ENCODE measurements at places on chromosomes 16 and 17.

GRCh38 chr17:67198131-67198530, 46.9 kb downstream of the HELZ start:
- DNase-seq = no peak

- no peak for DNase-seq
Measured at GRCh38 chr16:83095941-83096692, 469.3 kb downstream of the CDH13 start.

- DNase-seq = no peak
Measured at GRCh38 chr16:30603945-30604315, 6.3 kb downstream of the ZNF689 start.

GRCh38 chr17:69593351-69593715, 178.8 kb downstream of the MAP2K6 start:
- no peak for DNase-seq

GRCh38 chr17:75019710-75020109, 7.2 kb downstream of the MRPL58 start:
- no peak for DNase-seq

DNA sequence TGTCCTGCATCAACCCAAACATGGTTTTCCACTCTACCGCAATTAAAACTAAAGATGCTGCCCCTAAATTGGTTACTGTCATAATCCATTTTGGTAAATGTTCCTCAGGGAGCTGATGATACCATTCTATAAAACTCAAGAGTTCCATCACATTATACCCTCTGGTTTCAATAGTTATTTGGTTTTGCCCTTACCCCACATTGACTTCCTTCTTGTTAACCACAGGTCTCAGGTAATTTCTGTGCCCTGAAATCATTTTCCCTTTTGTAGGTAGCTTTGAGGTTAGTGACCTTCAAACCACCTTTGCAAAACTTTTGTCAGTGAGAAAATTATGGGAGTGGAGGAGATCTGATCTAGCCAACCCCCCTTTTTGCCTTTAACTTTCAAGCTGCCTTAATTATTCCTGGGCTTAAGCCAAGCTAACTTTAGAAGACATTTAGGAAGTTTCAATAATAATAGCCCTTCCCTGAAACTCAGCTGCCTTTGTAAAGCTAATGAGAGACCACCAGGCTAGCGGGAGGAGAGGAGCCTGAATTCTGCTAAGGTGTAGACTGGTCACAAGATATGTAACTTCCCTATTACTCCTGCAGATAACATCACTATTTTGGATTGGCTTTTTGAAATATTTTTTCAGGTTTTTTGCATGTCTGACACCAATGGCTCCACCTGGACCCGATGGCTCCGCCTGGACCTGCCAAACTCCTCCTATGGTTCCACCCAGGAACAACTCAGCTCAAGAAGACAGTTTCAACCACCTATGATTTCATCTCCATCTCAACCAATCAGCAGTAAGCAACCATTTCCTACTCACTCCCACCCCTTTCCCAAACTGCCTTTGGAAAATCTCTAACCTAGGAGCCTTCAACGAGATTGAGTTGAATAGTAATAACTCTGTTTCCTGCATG, 224.9 kb downstream of the HS3ST3B1 start:
- DNase-seq = no peak

DNA sequence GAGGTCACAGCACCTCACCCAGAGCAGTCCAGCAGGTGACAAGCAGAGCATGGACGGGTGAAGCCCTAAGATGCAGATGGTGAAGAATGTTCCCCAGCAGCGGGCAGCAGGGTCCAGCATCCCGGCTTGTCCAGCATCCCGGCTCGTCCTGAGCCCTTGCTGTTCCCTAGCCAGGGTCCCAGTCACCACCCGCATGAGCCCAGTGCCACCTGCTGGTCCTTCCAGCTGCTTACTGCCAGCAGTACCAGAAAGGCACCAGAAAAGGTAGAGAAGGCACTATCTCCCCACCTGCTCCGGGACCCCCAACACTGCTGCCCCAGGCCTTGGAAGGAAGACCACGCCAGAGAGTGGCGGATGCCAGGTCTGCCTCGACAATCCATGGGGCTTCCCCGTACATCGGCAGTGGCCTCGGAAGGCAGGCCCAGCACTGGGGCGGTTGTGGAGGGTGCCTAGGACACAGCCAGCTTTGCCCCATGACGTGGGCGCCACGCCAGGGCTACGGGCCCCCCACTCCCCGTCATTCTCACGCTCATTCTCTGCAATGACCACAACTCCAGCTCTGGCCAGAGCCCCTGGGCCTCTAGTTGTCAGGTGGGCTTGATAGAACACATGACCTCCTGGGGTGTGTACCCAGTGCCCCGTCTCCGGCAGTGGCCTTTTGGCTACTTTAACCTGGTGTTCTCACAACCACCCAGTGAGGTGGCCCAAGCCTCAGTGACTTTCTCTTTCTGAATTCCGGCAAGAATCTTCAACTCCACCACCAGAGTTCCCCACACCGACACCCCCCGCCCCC, 1.4 kb downstream of the CENPX start:
- DNase-seq = peak; percentile 71

DNA sequence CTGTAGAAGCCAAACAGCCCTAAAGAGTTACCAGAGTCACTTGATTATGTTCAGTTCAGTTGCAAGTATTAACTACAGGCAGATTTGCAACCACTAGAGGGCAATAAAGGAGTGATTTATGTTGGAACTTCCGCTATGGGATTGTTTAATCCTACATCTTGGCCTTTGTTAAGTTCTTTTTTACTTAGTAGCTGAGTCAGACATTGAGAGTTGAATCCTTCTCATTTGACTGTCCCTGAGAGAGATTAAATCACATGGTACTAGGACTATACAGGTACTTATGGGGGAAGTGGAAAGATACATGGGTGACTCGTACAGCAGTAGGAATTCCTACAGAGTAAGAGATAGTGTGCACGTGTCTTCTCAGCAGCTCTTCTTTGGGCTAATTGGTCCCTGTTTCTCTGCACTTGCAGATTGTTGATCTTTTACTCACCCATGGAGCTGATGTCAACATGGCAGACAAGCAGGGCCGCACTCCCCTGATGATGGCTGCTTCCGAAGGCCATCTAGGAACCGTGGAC, 40.3 kb downstream of the CYB561 start:
- no peak for DNase-seq

- DNase-seq = no peak
Measured at GRCh38 chr17:17860766-17861107, 24.0 kb upstream of the SREBF1 start.

- peak; percentile 84 for DNase-seq
Measured at GRCh38 chr17:75031972-75032719, 14.6 kb downstream of the ATP5PD start.

DNA sequence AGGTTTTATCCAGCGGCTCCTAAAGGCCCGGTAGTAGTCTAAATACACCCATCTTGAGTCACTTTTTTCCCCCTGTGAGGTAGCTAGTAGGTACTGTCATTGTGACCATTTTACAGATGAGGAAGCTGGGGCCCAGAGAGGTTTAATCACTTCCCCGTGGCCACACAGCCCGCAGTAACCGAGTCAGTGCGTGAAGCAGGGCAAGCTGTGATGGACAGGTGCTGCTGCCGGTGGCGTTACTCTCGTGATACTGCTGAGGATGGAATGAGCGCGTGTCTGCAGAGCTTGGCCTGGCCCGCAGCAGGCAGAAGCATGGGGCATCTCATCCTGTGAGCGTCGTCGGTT, 226.3 kb upstream of the CIBAR2 start:
- DNase-seq = no peak

DNA sequence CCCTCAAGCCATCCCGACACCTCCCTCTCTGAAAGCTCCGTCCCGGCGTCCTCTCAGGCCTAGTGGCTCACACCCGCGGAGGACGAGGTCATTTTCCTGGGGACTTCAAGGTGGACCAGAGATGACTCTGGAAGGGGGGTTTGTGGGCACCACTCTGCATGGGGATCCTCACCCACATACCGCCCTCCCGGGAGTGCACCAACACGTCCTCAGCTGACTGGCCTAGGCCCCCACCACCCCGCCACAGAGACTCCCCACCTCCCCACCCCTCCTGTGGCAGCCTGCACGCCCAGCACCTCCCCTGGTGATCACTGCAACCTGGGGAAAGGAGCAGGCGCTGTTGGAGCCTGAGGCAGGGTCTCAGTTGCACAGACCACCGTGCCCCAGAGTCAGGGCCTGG, 2.4 kb upstream of the SOX8 start:
- no peak for DNase-seq

DNA sequence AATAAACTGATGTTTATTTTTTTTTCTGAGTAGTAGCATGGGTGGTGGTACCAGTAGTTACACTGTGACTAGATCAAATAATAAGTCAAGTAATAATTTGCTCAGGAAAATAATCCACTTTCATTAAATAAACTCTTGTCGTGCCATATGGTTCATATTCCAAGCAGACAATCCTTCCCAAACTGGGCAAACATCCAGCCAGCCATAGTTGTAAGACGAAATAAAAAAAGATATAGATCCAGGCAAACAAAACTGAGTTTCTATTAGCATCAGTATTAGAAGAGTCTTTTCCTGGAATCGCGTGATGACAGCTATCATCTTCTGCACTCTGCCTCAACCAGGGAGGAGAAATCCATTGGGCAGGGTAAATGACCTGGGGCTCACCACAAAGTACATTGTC, 508.4 kb upstream of the GOT2 start:
- no peak for DNase-seq

DNA sequence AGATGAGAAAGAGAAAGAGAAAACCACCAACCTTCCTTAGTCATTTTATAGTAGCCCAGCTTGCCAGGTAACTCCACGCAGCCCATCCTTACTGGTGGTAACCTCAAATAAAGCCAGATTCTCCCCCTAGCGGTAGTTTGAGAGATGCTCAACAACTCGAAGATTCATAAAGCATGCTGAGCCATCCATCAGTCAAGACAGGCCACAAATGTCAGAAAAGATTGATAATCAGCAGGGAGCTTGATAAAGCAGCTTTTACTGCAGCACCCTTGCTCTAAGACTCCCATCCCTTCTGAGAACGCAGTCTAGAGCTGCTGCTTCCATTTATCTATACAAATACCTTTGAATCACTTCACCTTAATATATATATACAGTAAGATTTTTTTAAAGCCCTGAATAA, 451.5 kb upstream of the HSBP1 start:
- DNase-seq = no peak

GRCh38 chr16:66515596-66516508, 34.1 kb downstream of the TK2 start:
- no peak for DNase-seq

DNA sequence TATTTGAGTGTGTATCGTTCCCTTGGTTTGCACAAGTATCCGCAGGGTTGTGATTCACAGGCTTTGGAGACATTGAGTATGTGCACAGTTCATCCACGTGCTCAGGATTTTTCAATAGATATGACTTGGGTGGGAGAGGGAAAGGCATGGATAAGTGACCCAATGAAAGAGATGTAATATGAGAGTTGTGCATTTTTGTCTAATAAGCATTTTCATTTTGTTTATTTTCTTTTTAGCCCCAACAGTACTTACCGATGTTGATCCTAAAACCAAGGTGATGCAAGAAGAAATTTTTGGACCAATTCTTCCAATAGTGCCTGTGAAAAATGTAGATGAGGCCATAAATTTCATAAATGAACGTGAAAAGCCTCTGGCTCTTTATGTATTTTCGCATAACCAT, 14.5 kb downstream of the ALDH3A2 start:
- no peak for DNase-seq

DNA sequence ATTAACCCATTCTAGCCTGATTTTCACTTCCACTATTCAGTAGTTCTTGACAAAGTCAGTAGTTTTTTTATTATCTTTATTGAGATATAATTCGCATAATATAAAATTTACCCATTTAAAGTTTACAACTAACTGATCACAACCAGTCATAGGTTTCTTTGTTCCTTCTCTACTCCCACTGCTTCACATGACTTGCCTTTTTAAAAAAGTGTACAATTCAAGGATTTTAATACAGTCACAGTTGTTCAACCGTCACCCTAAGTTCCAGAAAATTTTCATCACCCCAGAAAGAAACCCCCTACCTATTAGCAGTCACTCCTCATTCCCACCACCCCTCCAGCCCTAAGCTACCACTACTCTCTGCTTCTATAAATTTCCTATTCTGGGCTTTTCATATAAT, 162.5 kb downstream of the TRIM37 start:
- no peak for DNase-seq

- peak; percentile 44 for DNase-seq
Measured at GRCh38 chr17:73401911-73402310, 90.1 kb upstream of the CDC42EP4 start.

GRCh38 chr16:19486750-19487325, 35.1 kb downstream of the GDE1 start:
- no peak for DNase-seq

- DNase-seq = no peak
Measured at GRCh38 chr16:56847173-56847910, 17.7 kb upstream of the SLC12A3 start.

DNA sequence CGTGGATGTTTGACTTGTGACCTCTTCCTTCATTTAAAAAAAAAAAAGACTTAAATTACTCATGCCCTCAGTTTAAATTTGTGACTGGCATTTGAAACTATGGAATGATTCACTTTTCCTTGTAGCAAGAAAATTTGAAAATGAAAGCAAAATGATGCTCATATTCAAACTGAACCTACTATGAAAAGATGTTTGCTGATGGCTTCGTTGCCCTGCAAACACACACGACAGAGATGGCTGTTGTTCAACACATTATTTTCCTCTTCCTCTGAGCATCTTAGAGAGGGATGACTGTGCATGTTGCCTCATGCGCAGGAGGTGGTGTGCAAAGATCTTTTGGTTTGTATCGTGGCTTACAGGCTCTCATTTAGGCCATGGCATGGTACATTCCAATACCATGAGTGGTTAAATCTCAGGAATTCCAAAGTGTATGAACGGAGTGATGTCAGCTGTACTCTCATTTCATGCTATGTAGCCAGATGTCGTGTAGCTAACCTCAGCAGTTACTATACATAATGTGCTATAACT, 164.5 kb downstream of the PRKCA start:
- no peak for DNase-seq

GRCh38 chr16:57032931-57033330, 43.6 kb downstream of the NLRC5 start:
- DNase-seq = no peak

DNA sequence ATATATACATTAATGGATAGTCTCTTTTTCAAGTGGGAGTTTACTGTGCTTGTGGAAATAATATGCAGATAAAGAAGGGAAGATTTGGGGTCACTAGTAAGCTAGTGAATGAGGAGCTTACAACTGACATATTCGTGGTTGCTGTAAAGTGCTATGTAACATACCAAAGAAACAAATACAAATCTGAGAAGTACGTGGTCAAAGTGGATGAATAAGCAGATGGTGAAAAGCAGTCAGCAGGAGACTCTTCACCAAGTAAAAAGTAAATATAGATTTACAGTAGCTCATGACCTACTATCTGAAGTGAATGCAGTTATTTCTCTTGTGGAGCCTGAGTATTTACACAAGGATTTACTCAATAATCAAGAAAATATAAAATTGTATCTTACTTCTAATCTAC, 136.6 kb upstream of the ELAC2 start:
- DNase-seq = no peak

GRCh38 chr17:67260170-67260987, 15.4 kb upstream of the HELZ start:
- no peak for DNase-seq

Data from substantia nigra (tissue), 51 donors.